Muscle of leg (tissue), 16 donors: ENCODE measurements at places on chromosomes 2 and 18. TPM values are rescaled to one million over a fixed set of nuclear protein-coding genes. Genes with fewer than 3 reads are reported as not detected.

The ATP6V1C2 gene
- 1.5 TPM for polyA plus RNA-seq

- H3K27me3 ChIP-seq, result no peaks in the 10 kb centered on the region
- H3K36me3 ChIP-seq, result no peaks in the 10 kb centered on the region
- H3K27ac ChIP-seq, result no peak overlapping the region
- no peak for DNase-seq
These were observed 115.8 kb upstream of the FSHR start for GRCh38 chr2:49270091-49270490.

DNA sequence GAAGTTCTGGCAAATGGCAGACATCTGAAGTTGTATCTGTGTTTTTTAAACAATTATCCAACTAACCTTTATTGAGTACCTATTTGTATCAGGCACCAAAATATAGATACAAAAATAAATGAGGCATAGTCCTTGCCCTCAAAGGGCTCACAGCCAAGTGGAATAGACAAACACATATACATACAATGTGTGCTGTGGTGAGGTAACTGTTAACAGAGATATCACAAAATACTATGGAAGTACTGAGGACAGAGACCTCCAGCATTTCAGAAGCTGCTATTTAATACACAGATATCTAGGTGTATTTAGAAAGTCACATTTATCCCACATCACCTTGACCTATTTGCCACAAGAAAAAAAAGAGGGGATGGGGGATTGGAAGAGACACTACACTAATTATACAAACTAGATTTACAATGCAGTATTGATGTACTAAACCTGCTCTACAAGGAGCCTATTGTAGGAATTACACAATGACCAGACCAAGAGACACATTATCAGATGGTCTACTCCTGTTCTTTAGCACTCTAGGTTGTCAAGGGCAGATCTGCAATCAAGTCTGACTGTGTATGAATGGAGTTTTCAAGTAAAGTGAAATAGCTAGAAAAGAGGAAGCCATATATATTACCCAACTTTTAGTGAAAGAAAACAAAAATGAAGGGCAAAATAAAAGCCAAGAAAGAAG, 62.2 kb downstream of the SPIRE1 start:
- H3K36me3 ChIP-seq, result no peaks in the 10 kb centered on the region
- no peak overlapping the region for H3K4me3 ChIP-seq
- no peak overlapping the region for H3K27ac ChIP-seq
- H3K4me1 ChIP-seq, result peaks cover 6% of the 10 kb centered on the region
- H3K27me3 ChIP-seq, result no peaks in the 10 kb centered on the region
- peak; percentile 8 for DNase-seq

DNA sequence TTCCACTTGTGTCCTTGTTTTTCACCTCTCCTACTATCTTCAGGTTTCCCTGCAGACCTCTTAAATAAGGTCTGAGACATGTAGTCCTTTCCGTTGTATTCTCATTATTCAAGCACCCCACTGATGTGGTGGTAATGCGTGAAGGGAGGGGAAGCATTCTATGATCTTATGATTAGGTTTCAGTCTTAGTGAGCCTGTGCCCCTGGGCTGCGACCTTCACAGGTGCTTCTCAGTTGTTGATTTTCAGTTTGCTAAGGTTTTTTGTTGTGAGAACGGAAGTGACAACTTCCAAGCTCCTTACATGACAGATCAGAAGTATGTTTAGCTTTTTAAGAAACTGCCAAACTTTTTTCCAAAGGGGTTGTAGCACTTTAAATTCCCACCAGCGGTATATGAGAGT, 41.3 kb downstream of the VPS54 start:
- H3K4me1 ChIP-seq, result no peaks in the 10 kb centered on the region
- H3K27me3 ChIP-seq, result no peaks in the 10 kb centered on the region

- no peak overlapping the region for H3K4me3 ChIP-seq
- no peak for DNase-seq
- no peak overlapping the region for H3K27ac ChIP-seq
- H3K27me3 ChIP-seq, result no peaks in the 10 kb centered on the region
- H3K36me3 ChIP-seq, result peaks cover 2% of the 10 kb centered on the region
These were observed 54.9 kb downstream of the MAPRE2 start for GRCh38 chr18:35095983-35096676.

DNA sequence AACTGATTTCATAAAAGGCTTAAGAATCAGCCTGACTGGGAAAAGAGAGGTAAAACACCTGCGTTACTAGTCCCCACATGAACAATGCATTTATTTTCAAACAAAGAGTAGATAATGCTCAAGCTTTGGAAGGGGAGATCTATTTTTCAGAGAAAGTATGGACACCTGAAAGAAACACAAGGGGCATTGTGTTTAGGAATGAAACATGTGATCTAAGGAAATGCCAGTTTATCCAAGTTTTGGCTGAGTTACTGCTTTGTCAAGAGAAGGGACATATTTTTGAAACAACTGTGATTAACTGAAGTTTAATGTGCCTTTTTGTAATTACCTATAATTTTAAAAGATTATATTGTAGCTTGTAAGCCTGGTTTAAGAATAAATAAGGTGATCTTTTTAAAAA, 49.3 kb upstream of the RBBP8 start:
- H3K27me3 ChIP-seq, result no peaks in the 10 kb centered on the region
- H3K4me1 ChIP-seq, result no peaks in the 10 kb centered on the region
- H3K27ac ChIP-seq, result no peak overlapping the region
- no peak for DNase-seq
- no peak overlapping the region for H3K4me3 ChIP-seq

The STON1 gene
- 9.9 TPM for polyA plus RNA-seq

DNA sequence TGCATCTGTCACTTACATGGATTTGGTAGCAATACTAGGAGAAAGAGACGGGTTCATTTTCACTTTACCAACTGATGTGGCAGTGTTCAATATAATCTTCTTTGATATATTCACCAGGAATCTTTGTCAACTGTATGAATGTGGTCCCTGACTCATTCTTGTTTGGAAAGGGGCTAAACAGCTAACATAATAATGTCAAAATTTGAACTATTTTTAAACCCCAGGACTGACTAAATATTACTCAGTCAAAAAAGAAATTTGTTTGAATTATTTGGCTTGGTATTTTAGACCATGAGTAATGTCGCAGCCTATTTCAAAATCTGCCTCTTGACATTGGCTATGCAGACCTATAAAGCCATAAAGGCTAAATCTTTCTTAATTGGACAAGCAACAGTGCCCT, 413.7 kb upstream of the RGPD4 start:
- peaks cover 3% of the 10 kb centered on the region for H3K27me3 ChIP-seq
- H3K4me3 ChIP-seq, result no peak overlapping the region
- H3K4me1 ChIP-seq, result no peaks in the 10 kb centered on the region
- no peaks in the 10 kb centered on the region for H3K36me3 ChIP-seq
